ENCODE measurements at places on chromosomes 11 and 22. TPM values are rescaled to one million over a fixed set of nuclear protein-coding genes. Genes with fewer than 3 reads are reported as not detected.

The CATSPERZ gene
- total RNA-seq = not detected

The FOLH1 gene
- total RNA-seq = 0.16 TPM

GRCh38 chr11:19589567-19590260 is 122.9 kb upstream of the NAV2 start:
- DNase-seq = no peak

- DNase-seq = no peak
Measured at GRCh38 chr22:26952004-26952403, 294.6 kb downstream of the MIAT start.

The SCGB2A2 gene
- total RNA-seq = 1.4 TPM

DNA sequence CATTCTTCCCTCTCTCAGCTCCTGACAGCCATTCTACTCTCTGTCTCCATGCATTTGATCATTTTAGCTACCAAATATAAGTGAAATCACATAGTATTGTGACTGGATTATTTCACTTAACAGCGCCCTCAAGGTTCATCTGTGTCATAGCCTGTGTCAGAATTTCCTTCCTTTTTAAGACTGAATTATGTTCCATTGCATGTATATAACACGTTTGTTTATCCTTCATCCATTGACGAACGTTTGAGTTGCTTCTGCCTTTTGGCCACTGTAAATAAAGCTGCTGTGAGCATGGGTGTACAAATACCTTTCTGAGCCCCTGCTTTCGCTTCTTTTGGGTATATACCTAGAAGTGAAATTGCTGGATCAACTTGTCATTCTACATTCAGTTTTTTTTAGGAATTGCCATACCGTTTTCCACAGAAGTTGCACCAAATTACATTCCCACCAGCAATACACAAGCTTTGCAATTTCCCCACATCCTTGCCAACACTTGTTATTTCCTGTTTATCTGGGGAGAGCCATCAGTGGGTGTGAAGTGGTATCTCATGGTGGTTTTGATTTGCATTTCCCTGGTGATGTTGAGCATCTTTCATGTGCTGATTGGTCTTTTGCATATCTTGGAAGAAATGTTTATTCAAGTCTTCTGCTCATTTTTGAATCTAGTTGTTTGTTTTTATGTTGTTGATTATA is 17.5 kb downstream of the GLB1L2 start:
- no peak for DNase-seq

DNA sequence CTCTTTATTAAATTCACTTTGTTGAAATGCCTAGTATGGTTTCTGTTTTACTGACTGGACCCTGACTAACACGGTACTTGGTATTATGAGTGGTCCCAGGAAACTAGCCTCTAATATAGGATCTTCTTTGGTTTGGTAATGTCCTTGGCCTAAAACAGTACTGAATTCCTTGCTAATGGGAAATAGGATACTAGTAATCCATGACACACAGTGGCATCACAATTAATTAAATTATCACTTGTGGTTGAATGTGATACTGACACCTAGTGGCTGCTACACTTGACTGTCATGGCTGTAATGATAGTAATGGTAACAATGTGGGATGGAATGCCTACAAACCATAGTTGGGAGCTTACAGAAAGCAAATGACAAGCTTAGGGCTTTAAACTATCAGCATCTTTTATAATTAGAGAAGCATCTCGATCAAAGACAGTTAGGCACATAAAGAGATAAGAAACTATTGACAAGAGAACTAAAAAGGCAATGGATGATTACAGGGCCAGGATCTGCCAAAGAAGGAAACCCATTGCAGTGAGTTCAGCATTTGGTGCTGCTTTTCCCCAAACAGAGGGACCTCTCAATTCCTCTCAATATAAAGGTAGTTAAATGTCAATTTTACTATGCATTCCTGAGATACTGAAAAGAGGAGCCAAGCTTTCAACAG is 8.6 kb downstream of the DNHD1 start:
- DNase-seq = no peak

DNA sequence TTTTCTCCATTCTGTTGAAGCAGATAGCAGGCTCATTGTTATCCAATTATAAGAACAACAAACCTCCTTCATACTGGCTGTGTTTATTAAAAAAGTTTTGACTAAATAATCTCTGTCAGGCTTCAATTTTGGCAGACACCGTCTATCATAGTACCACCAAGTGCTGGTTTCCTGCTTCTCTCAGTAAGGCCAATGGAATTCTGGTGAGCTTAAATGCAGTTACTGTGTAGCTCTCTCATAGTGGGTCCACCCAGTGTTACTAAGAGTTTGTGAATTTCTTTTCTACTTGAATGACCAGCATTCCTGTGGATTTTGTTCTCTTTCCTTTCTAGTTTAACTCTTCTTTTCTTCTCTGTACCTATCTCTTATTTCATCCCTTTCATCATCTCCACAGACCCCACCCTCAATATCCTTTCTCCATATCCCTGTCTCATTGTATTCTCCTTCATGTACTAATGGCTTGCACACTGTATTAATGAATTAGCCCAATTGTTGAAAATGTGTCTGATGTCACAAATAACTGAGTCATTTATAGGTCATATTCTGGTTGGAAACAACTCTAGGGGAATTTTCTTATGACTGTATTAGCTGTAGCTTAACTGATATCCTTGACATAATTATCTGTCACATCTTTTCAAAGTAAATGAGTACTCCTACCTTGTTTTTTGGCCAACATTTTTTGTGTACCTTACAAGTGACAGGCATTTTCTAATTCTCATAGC is 372.1 kb downstream of the FAT3 start:
- DNase-seq = no peak

DNA sequence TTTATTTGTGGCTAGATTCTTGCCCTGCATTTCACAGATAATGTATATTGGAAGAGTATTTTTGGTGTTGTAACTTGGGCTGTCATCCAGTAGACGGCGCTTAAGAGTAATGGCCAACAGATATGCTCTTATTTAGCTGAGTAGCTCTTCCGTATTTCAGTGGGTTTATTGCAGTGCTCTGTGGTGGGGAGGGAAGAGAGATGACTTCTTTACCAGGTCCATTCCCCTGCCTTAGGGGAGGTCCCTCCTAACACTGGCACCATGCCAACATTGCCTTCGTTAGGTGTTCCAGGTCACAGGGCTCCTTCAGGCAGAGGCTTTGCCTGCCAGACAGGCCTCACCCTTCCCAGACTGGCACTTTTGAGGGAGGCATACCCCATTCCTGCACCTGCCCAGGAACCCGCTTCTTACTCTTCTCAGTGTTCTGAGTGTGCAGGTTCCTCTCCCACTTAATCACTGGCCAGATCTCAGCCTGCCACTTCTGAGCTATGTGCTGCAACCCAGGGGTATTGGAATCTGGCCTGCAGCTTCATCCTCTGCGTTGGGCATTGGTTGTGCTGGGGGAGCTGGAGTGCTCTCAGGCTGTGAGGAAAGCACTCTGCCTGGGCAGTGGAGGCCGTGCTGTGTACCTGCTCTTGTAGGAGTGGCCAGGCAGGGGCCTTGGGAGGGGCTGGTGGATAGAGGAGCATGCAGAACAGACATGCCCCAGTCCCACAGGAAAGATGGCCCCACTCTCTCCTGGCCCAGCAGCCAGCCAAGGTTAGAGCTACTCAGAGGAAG is 29.4 kb upstream of the SLN start:
- DNase-seq = no peak

- DNase-seq = no peak
Measured at GRCh38 chr11:60918251-60918938, 4.4 kb downstream of the TMEM109 start.

All from breast epithelium (tissue), 4 donors.